GM19239 (cell line): ENCODE measurements at places on chromosomes 3 and 15.
A peak's percentile ranks its signal among the peaks of the same experiment; 100 is the strongest.

DNA sequence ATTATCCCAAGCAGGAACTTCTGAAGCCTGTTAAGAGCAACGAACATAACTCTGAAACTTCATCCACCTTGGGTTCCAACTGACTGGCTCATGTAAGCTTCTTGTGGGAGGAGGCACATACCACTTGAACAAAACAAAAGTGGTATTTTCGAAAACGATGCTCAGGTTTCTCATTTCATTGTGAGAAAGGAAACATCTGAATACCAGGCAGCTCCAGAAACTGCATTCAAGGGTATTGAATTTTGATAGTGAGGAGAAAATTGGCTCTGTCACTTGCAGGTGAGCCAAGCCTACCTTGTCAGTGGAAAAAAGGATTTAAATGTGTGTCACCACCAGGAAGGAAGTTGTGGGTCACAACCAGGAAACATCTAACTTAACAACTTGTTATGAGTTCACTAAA, 218.1 kb upstream of the SATB1 start:
- no peak for DNase-seq

- DNase-seq: no peak
Observed at GRCh38 chr15:40054605-40054854, 15.5 kb upstream of the SRP14 start.

DNA sequence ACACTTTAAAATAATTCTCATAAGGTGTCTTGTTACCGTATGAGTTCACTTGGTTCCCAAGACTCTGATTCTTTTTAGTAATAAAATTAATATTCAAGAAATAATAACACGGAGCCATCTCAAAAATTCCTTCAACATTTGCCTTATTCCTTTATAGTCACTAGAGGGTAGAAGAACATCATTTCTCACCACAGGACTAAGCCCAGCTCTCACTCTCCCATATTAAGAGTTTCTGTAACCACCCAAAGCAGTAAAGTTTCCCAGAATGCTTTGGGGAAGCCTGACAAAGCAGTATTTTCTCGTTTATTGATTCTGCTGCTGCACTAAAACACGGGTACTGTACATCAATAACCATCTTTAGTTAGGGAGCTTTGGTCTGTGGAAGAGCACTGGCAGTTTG, 114.9 kb downstream of the MCTP2 start:
- DNase-seq: no peak

DNA sequence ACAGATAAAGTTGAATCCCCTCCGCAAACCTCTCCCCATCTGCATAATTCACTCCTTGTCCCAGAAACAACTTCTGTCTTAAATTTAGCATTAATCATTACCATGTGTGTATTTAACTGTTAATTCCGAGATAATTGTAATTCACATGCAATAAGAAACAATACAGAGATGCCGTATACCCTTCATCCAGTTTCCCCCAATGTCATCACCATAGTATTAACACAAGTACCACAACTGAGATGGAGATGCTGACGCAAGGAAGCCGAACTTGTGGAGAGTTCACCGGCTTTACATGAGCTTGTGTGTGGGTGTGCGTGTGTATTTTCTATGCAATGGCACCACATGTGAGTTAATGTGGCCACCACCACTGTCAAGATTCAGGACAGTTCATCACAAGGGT, 39.6 kb upstream of the SEC13 start:
- DNase-seq: no peak

GRCh38 chr3:32959371-32959770, 7.9 kb downstream of the CCR4 start:
- no peak for DNase-seq

DNA sequence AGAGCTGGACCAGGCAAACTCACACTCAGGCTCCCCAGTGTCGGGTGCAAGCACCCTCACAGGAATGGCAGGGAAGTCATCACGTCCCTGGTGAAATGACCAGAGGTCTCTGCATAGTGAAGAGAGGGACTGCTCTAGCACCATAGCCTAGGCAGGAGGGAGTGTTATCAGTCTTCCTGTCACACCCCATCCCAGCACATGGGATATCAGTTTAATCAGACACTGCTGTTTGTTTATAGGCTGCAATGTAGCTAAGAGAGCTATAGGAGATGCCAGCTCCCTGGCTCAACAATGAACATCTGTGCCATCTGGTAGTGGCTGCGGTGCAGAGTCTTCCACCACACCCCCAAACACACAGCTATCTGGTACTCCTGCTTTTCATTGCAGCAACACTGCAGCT, 776.6 kb downstream of the ZNF385D start:
- DNase-seq: no peak

DNA sequence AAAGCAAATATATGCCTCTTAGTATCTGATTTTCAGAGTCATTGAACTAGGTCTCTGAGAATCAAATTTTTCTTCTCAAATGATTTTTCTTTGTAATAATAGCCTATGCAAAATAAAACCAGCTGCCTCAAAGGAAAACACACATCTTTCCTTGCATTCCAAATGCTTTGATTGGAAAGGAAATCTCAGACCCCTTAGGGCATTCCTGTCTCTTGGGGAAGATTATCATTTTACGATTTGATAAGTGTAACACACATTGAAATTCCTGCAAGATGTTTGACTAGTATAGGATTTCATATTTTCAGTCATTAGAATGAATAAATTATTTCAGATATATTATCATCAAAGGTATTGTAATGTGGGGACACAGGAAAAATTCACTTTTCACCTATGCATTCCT, 244.8 kb downstream of the EPHA6 start:
- DNase-seq: no peak

DNA sequence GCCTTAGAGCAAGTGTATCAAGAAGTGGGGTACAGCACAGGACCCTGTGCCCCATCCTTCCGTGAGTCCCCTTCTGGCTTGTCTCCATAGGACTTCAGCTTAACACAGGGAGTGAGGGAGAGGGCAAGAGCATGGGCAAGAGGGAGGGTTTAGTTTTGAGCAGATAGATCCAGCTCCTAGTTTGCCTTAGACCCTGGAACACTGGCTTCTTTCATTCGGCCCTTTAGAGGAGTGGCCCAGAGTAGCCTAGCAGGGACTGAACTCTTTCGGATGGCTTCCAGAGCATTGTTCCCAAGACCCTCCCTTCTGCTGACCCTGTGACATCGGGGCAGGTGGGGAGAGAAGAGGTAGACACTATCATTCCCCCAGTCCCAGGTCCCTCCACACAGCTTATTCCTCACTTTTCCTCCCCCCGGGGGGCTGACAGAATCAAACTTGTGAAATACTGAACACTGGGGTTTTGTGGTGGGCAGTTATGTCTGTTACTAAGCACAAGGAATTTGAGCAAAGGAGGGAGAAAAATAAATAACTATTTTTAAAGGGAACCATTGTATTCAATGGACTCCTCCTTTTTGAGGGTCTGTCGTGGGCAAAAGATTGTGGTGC, 289.6 kb upstream of the C2CD4B start:
- DNase-seq: no peak

DNA sequence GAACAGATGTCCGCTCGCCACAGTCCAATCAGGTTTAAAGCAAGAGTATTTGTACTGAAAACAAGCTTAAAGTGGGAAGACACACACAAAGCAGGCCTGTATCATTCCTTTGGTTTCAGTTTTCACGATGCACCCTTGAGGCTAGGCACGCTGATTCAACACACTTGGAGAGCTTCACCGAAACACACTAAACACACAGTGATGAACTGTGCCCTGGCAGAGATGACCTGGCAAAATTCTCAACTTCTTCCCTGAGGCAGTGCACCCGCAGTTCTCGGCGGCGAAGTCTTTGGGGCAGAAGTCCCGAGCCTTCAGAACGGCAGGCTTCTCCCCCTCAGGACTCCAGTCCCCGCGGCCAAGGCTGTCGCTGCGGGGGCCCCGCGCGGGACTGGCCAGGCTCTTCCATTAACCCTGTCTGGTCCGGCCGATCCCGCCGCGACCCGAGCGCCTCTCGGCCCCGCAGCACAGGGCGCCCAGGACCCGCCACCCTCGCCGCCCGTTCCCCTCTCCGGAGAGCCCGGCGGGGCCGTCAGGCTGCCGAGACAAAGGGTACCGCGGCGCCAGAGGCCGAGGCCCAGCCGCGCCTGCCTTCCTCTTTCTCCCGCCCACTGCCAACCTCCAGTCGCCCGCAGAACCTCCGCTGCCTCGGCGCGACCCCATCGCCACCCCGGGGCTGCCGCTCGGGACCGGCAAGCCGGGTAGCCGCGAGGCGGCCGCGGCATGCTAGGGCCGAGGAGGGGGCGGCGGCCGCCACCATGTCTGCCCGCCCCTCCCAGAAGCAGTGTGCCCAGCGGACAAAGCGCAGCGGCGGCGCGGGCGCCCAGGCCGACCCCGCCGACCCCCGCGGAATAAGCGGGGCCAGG, 792 bp downstream of the GABPB1 start:
- no peak for DNase-seq

DNA sequence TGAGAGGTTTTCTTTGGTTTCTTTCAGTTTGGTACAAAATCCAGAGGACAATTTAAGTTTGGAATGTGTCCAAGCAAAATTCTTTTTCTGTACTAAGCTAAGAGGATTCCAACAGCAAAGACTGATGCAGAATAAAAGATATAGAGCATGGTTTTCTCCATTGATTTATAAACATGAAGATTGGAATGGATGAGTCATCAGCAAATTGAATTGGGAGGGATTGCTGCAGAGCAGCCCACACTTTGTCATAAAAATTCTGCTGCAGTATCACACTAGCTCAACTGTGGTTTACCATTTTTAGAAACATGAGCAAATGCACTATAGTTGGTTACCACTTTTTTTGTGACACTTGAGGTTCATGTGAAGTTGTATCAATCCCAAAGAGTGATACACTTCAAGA, 16.1 kb upstream of the LARP6 start:
- DNase-seq: no peak

DNA sequence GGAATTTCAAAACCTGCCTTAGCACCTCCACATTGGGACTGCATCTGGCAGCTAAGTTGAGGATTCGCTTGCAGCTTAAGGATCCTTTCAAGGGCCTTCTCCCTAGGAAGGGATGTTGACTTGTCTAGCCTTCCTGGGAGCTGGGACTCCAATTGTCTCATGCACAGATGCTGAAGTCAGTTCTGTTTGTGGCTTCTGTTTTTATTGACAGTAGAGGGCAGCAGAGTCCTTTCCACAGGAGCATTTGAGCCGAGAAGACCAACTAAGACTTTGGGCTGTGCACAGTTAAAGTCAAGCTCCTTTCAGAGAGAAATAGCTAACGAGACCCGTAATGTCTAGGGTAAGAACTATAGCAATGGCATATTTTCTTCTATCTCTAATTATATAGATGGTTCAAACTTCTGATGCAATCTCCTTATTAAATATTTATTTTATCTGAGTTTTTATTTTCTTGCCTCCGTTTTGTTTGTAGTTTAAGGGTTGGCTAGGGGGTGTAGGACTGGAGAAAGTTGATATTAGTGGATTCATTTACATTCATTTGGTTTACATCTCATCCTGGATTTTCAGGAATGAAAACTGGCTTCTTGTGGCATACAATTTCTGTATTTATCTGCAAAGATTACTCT, 59.7 kb upstream of the KBTBD8 start:
- DNase-seq: peak; percentile 9

GRCh38 chr3:45568848-45569762, 25.4 kb upstream of the LIMD1 start:
- no peak for DNase-seq

GRCh38 chr3:113104357-113105092, 106.8 kb upstream of the BOC start:
- DNase-seq: no peak

DNA sequence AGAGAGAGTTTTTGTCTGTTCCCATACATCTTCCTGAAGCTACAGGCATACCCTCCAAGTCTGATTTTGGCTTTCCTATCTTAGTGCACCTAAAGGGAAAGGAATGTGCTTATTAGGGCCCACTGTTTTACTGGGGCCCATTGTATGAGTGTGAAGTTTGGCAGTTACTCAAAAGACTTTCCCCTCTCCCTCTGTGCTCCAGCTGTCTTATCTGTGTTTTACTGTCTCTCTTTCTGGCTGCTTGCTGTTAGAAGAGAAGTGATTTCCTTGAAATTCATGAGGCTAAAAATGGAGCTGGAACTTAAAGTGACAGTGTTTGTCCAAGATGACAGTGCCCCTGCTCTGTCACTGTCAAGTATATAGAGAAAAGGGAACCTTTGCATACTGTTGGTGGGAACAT, 436.2 kb downstream of the OCA2 start:
- no peak for DNase-seq

GRCh38 chr3:10460951-10461545, 44.3 kb downstream of the ATP2B2 start:
- no peak for DNase-seq

DNA sequence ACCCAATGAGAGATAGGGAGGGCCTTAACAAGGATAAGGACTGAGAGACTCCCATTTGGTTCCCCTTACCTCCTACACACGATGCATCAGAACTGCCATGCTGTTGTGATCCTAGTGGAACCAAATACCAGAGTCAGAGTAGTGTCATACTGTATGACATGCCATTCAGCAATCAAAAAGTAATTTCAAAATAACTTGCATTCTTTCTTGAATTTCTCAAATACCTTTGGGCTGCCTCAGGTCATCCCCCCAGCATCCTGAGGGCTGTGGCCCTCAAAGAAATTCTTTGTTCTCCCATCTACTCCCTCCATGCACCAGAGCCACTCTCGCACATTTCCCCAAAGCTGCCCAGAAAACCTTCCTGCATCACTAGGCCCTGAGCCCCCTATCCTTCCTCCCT, 68.9 kb upstream of the PPP2R3A start:
- DNase-seq: no peak

- no peak for DNase-seq
Observed at GRCh38 chr3:43256714-43257461, 29.5 kb upstream of the SNRK start.

GRCh38 chr3:47909607-47910006, 106.6 kb downstream of the MAP4 start:
- no peak for DNase-seq

DNA sequence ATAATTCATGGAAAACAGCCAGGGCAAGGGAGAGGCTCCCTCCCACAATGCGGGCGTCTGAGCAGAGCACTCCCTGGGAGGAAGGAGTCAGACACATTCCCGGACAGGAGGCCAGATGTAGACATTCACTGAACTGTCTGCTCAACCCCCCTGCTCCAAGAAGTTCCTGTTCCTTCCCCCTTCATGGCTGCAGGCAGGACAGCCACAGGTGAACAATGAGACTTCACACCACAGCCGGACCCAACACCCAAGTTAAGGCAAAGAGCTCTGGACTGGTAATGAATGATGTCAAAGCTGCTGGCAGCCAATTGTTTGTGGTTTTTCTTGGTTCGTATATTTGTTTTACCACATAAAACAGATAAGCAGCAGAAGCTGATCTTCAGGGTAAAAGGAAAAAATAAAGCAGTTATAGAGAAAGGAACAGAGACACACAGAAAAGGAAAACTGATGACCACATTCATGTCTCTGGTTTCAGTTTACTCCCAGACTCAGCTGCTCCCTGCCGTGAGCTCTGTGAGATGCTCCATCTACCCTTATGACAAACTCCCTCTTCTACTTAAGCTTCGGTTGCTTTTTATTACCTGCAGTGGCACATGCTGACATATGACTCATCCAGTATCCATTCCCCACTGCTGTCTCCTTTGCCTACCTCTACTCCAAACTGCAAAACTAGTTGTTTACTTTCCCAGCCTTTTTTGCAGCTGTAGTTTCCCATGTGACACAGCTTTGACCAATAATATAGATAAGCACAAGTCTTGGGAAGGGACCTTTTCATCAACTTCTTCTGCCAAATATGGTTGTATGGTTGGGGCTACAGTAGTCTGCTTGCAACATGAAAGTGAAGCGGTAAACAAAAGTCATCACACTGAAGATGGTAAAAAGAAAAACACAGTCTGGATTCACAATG, 33.1 kb downstream of the DZIP1L start:
- DNase-seq: no peak
